ENCODE measurements at places on chromosomes 7 and 10.

DNA sequence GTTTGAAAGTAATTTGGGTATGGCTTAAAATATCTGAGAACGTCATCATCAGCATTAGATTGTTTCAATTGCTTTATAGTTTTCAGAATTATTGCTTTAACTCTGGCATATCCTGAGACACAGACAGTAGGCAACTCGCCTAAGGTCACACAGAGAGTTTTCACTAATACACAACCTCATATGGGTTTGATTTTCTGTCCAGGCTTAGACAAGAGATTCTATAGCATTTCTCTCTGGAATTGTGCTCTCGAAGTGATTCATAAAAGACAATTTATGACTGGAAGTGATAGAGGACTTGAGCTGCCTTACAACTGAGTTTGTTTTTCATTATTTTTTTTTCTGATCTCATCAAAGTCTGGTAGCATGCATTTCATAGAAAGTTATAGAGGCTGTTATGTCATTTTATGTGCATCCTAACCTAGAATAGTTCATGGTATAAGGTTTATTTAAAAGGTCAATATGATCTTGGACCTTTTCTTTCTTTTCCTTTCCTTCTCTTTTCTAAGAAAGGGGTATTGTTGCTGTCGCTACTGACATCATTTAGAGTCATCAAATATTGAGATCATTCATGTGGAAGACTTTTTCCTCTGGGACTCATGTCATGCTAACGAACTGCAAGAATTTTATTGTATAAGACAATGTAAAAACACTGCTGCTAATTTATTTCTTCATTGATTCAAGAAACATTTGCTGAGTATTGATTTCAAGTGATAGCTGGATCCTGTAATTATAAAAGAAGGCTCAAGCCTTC, 278.2 kb downstream of the PLXDC2 start:
- no peak for DNase-seq

DNA sequence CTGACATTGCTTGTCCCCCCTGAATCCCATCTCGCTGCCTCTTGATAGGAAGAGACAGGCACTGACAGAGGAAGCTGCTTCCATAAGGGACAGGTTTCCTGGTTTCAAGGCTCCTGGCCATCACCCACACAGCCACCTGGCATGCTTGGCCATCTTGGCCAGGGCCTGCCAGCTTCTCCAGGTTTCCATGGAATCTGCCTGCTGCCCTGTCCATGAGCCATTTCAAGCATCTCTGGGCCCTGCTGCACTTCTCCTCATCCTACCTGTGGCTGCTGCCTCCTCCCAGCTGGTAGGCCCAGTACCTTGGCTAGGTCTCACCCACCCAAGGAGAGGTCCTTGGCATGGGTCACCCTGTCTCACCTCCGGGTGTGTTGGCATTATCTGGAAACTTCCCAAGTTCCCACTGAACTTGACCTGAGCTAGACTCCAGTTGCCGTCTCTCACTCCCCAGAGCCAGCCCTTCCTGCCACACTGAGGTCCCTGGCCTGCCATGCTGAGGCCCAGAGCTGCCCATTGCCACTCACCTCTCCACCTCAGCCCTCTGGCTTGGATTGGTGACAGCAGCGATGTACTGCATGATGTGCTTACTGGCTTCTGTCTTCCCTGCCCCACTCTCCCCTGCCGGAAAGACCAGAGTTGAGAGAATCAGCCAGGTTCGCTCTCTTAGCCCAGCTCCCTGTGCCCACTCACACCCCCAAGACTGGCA, 2.6 kb downstream of the MYO1G start:
- no peak for DNase-seq

DNA sequence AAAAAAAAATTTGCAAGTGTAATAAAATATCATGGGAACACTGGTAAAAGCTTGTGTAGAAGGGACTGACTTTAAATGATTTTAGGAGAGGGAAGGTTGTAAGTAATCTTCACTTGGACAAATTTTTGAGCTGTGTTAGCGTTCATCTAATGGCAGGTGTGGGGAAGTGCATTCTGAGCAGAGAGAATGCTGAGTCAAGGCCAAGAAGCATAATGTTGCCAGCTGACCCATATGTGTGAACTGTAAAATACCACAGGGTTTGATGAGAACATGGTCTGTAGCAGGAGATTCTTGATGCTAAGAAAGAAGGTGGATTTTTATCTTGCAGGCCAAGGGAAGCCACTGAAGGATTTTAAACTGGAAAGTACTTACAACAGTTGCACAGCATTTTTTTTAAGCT, 98.2 kb upstream of the ZNF32 start:
- no peak for DNase-seq

GRCh38 chr7:128863433-128863989, 855 bp downstream of the ATP6V1F start:
- DNase-seq: no peak

GRCh38 chr7:132187869-132188789, 388.1 kb downstream of the PLXNA4 start:
- no peak for DNase-seq

DNA sequence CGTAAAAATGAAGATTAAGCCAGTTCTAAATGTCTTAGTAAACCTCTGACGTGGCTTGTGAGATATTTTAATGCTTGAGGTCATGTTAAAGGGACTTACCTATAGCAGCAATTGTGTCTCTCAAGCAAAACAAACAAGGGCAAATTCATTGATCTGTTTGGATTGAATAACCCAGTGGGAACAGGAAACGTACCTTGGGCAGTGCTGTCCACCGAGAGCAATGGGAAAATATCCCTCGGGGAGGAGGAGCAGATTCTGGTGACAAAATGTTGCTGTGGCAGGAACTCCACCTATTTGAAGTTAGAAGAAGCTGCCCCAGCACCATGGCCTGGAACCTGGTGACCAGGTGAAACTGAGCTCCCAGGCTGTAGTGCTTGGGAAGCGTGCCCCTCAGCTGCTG, 107.1 kb upstream of the FZD8 start:
- no peak for DNase-seq

DNA sequence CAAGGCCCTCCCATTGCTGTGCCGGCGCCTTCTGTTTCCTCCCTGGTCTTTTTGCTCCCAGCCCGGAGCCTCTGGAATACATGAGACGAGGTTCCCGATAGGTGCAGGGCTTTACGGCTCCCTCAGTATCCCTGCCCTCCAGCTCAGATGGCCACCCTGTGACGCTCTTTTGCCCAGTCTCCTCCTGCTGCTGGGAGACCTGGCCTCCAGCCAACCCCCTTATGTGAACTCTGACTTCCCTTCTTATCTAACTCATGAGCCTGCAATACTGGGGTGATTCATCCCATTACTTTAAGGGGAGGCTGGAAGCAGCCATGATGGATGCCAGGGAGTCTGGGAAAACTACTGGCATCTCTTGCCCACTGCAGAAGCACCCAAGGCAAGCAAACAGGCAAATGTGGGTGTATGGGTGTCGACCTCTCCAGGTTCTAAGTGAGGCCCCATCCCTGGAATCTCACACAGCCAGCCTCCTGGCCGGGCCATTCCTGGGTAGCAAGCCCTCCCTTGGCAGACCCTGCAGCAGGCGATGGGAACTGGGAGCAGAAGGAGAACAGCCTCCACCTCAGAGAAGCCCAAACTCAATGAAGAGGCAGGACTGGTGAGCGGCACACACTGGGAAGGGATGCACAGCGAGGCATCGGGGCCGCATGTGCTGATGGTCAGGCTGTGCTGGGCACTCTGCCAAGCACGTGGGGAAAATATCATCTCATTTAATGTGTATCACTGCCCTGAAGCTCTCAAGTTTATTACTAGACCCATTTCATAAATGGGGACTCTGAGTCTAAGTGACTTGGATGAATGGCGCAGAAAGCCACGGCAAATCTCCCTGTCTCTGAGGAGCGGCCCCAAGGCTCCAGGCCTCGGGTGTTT, 97.5 kb downstream of the FAM53B start:
- DNase-seq: no peak

All from activated T-helper 1 cell treated with anti-CD3 and anti-CD28 coated beads, Interleukin-2, amount 50 U/mL, for 16 hours (primary cell).